ENCODE measurements at places on chromosomes 6 and 20.

GRCh38 chr20:50625986-50626677 is 65.2 kb downstream of the RIPOR3 start:
- peak; percentile 66 for DNase-seq

DNA sequence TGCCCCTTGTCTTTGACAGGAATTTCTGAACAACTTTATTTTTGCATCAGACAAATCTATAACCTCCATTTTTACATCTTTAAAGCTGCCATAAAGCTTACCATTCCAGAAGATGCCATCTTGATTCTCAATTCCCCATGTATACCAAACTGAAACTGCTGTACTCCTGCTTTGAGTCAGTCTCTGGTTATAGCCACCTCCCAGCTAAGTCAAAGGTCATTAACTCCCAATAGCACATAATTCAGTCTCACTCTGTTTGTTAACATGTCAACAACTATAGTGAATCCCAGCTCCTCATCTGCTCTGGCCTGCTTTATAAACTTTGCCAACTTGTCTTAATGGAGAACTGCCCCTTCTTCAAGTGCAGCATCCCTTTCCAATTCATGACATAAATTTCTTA is 343.6 kb downstream of the FRK start:
- DNase-seq: no peak

DNA sequence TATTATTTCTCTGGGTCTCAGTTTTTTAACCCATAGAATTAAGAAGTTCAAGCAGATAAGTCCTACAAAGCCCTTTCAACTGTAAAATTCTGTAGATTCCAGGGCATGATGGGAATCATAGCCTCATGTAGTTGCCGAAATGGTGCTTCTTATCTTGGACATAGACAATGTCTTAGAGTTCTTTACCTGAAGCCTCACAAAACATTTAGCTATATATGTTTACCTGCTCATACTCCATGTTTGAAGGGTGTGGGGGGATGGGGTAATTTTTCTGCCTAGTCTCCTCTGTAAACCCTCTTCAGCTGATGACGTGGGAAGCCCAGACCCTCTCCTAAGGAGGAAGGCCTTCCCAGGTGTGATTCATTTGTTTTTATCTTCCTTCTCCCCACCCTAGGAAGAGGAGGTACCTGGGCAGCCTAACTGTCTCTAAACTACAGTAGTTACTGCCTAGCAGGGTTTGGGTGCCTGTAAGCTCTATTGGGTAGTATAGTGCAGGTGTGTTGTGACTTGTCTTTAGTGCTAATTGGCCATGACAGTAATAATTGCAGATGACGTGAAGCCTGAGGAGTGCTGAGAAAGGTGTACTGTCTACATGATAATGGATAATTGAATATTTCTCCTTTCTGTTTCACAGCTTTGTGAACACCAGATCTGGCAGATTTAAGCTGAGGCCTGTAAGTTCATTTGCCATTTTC is 230.8 kb downstream of the TFAP2B start:
- no peak for DNase-seq

DNA sequence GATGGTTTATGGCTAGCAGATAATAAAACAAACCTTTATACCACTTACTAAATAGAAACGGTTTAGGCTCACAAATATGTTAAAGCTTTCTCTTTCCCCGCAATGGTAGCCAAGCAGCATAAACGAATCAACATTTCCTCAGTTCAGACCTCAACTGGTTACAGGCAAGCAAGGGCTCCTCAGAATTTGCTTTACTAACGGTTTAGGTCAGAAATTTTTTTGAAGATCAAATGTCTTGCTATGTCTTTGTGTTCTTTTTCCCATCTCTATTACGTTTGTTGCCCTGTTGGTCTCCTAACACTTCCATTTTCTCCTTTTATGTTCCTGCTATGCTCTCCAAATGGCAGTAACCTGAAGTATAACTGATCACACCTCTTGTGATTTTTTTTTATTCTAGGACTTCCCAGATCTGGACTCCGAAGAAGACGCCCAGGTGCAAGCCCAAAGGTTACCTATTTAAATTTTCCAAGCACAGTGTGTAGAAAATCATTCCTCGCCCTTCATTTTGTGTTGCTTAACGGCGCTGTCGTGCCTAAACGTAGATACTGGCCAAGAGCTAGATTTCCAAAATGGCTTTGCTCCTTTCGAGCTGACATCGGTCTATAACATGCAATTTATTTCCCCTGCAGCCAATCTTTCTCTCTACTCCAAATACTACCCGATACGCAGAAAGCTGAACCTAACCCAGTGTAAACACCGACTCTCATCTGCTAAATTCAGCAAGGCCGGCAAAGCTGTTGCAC is 717 bp upstream of the ASF1A start:
- no peak for DNase-seq

DNA sequence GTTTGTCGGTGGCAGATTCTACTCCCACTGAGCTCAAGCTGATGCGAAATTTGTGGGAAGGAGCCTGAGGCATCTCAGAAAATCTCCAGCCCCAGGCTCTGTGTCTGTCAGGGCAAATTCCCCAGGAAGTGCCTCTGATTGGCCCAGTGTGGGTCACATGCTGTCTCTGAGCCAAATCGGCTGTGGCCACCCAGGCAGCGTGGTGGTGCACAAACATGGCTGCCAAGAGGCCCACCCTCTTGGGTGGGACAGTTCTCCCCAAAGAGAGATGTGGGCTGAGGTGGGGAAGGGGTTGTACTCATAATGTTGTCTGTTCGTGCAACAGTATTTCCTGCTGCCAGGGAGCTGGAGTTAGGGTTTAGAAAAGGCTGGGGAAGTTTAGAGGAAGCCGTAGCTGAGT is 130.6 kb downstream of the BMP7 start:
- no peak for DNase-seq

DNA sequence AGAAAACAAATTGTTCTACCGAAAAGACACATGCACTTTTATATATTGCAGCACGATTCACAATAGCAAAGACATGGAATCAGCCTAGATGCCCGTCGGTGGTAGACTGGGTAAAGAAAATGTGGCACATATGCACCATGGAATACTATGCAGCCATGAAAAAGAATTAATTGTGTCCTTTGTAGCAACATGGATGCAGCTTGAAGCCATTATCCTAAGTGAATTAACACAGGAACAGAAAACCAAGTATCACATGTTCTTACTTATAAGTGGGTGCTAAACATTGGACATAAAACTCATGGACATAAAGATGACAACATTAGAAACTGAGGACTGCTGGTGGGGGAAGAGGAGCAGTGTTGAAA is 32.4 kb downstream of the RALGAPB start:
- no peak for DNase-seq

DNA sequence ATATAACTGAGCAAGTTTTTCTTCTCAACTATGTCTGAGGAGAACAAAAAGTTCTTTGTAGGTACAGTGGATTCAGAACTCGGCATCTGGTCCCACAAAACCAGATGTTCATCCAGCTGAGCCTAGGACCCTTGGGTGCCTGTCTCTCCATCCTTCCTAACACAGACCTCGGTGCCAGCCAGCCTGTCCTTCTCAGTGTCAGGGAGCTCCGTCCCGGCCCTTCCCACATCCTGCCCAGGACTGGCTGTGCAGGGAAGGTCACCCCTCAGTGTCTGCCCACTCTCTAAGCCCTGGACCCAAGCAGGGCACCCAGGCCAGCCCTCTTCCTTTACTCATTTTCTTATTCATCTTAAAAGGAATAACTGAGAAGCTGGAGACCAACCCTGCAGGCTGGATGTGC is 32.0 kb upstream of the AGPAT4 start:
- DNase-seq: no peak

DNA sequence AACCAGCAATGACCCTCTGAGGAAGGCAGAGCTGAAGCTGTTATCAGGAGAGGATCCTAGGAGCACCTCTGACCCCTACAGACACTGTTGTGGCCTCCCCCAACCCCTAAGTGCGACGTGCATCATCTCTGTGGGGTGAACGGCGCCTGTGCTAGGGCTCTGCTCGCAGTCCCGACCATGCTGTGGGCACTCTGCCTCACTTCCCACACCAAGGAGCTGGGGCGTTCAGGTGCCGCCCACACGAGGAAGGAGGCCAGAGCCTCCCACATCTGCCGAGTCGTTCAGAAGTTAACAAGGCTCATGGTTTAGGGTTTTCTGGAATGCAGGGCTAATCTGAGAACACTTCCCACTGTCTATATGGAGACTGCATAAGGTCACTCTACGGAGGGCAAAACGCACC is 62.1 kb downstream of the GINS1 start:
- DNase-seq: no peak

DNA sequence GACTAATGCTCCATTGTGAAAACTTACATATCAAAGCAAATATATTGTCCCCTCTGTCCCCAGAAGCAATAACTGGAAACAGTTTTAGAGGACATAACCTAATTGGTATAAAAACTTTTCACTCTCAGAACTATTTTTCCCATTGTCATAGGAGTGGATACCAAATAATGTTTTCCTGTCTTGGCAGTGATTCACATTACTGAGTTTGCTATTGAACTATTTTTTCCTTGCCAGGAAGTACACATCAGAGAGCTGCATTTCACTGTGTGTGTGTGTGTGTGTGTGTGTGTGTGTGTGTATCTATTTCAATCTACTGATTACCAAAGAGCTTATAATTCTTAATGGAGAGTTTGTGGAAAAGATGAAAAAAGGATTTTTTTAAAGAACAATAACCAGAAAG is 45.4 kb downstream of the AKAP12 start:
- no peak for DNase-seq

DNA sequence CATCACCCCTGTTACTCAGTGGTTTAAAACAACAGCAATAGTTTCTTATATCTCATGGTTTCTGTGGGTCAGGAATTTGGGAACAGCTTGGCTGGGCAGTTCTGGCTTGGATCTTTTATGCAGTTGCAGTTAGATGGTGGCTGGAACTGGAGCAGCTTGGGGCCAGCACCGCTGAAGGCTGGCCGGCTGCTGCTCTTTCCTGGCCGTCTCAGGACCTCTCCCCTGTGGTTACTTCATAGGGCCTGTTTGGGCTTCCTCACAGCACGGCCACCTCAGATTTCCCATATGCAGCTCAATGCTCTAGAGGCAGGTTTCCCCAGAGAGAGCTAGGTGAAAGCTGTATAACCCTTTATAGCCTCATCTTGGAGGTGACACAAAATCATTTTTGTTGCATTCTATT is 15.6 kb downstream of the PKIG start:
- DNase-seq: no peak

DNA sequence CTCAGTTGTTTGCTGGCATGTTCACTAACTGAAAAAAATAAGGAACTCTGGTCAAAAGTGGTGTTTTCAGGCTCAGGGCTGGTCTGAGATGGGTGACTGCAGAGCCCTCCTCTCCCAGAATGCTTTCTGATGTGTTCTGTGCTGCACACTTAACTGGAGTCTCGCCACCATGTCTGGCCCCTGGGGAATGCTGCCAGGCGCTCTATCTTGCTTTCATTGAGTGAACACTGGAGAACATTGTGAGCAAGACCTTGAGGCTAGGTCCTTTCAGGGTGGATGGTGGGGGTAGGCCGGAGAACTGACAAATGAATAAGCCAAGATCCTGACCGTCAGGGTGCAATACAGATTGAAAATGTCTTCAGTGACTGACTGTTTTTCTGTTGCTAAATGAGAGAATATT is 19.5 kb downstream of the PANK2 start:
- DNase-seq: peak; percentile 52

GRCh38 chr20:34426026-34426425 is 63.0 kb downstream of the ITCH start:
- no peak for DNase-seq

DNA sequence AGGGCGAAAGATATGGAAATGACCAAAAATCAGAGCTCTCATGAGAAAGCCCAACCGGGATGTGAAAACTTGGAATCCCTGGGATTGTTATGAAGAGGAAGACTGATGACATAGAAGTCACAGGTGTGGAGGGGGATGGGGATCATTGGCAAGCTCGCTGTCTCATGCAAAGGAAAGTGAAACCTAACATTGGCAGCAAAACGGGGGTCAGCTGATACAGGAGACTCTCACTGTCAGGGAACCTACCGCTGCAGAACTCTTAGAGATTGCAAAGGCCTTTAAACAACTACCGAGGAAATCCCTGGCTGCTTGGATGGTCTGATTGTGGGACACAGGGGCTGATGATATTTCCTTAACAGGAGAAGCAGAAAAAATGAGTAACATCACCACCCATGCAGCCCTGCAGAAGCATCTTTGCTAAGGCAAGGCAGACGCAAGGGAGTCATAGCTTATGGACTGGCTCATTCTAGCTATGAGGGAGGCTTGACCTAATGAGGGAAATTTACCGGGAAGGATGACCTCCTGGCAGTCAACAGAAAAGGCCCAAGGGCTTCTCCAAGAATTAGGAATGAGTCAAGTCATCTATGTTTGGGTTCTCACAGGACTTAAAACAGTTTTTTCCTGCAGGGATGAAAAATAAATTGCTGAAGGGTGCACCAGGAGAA is 7.0 kb downstream of the MUC21 start:
- no peak for DNase-seq

DNA sequence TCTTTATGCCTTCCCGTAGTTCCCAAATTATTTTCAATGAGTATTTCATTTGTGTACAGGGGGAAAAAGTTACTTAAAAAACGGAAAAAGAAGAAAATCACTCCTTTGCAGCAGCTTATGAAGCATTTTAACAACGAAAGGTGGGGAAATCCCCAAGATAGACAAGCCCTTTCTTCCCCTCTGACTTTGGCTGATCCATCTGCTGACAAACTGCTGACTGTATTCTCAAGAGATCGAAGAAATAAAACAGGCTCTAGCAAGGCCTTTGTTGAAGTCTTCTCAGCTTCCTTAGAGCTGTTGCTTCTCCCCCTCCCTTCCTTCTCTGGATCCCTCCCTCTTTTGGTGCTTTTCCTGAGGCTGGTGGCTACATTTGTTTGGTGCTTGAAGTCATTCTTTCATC is 325.2 kb downstream of the NRN1 start:
- DNase-seq: no peak

- DNase-seq: no peak
These were observed 38.4 kb downstream of the BCKDHB start for GRCh38 chr6:80144753-80145315.

GRCh38 chr6:143792402-143793279 is 50.5 kb upstream of the LTV1 start:
- no peak for DNase-seq

DNA sequence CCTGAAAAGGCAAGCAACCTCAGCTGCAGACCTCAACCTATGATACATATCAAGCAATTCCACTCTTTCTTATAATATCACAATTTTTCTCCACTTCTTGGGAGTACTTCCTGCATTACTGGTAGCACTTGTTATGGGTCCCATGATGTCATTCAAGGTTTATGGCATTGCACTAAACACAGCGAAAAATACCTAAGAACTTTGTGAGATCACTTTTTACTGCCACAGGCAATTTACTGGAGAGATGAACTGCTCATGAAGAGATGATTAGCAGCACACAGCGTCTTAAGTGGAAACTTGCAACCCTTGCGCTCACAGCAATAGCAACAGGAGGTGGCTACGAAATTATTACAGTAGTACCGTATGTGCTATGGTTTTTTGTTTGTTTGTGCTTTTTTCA is 19.3 kb upstream of the RIMS4 start:
- no peak for DNase-seq

DNA sequence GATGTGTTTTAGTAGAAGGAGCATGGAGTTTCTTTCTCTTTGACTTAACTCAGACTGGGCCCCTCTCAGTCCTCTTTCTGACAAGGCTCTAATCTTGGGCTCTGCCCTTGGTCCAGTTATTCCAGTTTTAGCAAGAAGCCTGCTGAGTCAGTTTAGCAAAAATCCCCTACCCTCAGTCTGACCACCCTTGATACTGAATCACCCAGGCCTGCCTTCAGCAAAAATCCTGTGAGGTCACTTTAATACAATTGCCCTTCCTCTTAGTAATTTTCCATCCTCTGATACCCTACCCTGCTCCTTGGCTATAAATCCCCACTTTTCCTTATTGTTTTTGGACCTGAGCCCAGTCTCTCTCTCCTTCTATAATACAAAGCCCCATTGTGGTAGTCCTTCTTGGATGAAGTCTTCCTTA is 326.7 kb upstream of the NOX3 start:
- DNase-seq: no peak
